ENCODE measurements at places on chromosomes 5 and 9.

GRCh38 chr9:14029806-14030374 lies 284.1 kb downstream of the NFIB start:
- DNase-seq = no peak

DNA sequence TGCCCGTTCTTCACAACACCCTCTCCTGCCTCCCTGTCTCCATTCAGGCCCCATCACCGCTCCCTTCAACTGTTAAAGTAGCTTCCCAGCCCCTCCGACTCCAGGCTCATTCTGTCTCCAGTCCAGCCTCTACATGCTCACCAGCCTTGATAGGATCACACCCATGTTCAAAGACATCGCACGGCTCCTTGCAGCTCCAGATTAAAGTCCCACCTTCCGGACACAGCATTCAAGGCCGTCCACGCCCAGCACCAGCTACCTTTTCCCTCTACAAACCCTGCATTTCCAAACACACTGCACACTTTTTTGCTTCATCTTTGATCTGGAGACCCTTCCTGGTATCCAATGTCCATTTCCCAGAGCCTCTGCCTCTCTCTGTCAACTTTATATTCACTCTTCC lies 6.4 kb downstream of the GABBR2 start:
- no peak for DNase-seq

- no peak for DNase-seq
Observed at GRCh38 chr5:150758203-150758530, 650 bp downstream of the DCTN4 start.

GRCh38 chr9:85089188-85089969 lies 419.9 kb downstream of the NTRK2 start:
- DNase-seq = no peak

DNA sequence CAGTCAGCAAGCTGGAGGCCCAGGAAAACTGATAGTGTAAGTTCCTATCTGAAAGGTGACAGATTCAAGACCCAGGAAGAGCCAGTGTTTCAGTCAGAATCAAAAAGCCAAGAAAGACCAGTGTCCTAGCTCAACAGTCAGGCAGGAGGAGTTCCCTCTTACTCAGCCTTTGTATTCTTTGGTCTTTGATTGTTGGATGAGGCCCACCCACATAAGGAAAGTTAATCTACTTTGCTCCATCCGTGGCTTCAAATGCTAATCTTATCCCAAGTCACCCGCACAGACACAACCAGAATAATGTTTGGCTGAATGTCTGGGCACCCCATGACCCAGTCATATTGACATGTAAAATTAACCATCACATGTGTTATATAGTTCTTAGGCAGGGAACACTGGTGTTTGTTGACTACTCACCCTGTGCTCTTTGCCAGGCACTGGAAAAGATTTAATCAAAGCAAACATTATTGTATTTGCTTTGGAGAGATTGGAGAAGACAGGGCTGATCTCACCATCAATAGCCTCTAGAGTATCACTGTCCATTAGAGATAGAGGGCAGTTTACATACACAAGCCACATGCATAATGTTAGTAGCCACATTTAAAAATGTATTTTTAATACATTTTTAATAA lies 96.3 kb upstream of the KCNN2 start:
- no peak for DNase-seq

- DNase-seq = no peak
Observed at GRCh38 chr5:96125231-96125891, 163.7 kb upstream of the ELL2 start.

DNA sequence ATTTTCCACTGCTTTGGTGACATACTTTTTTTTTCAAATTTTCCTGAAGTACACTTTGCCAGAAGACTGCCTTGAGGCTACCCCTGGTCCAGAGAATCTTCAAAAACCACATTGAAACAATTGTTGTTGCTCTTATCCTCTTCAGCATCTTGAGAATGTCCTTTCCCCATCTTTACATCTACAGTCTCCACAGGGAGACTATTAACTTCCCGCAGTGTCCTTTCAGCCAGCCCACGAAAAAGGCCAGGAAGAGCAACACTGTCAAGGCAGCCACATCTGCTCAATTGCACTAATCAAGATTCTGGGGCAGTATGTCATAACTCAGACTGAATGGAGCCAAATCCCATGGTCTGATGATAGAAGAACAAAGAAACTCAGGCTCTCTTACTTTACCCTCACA lies 148.3 kb downstream of the ENC1 start:
- no peak for DNase-seq

- DNase-seq = no peak
Observed at GRCh38 chr9:121227862-121228261, 26.2 kb upstream of the RAB14 start.
